ENCODE measurements at places on chromosomes 4 and X.

DNA sequence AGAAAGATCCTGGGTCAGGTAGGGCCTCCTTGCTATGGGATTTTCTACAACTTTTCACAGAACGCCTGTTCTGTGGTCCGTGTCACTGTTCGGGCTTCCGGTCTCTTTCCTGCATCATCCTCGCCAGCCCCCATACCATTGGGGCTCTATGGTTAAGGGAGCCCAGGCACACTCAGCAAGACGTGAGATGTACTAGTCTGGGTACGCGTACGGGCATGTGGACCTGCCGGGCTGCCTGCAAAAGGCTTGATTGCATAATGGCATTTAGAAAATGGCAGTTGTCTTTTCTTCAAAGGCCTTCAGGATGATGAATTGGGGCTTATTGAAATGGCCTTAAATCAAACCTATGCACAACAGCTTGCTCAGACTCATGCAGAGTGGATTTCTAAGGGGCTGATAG is 86.7 kb downstream of the CNGA2 start:
- DNase-seq = no peak

DNA sequence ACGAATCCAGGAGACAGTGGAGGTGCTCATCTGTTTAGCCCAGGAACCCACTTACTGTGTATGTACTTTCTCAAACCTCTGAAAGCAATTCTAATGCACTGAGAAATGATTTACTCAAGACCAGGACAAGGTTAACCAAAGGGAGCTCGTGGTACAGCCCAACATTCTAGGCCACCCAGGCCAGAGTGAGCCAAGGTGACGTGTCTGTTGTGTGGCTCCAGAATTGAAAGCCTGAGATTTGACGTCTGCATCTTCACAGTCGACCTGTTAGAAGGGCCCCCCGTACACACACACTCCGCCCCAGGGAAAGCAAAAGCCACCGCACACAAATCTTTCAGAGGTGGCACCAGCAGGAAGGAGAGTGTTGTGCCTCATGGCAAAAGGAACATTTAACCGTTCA is 2.3 kb downstream of the MAP3K15 start:
- no peak for DNase-seq

DNA sequence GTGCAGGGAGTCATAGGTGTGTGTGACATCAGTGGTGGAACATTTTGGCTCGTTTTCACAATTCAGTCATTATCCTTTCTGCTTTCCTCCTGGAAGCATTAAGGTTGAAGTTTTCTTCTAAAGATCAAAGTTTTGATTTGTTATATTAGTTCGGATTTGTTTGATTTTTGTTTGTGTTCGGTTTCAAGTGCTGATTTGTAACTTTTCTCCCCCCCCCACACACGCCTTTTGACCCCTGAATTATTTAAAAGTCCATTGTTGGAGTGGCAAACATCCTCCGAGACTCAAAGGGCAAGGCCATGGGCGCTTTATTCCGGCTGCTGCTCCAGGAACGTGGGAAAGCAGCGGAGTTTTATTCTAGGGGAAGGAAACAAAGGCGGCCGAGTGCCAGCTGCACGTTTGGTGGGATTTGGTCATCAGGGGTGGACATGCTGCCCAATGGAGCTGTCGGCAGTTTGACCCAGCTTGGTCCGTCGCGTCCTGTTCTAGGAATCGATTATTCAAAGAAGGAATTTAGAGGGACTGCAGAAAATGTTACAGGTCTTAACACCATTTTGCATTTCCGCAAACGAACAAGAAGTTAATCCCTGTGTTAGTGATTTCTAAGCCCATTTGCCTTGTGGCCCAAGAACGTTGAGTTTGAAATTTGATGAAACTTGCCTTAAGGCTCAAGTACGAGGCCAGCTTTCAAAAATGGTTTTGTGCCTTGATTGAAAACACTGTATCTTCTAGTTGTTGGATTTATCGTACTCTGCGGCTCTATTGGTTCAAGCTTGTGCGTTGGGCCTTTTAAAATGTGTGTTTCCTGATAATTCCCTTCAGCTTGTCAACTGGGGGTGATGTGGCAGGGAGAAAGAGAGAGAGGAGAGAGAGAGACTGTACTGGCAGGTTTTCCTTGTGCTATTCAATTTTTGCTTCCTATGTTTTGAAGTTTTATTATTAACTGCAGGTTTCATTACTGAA is 565 bp upstream of the ZNF41 start:
- DNase-seq = no peak

DNA sequence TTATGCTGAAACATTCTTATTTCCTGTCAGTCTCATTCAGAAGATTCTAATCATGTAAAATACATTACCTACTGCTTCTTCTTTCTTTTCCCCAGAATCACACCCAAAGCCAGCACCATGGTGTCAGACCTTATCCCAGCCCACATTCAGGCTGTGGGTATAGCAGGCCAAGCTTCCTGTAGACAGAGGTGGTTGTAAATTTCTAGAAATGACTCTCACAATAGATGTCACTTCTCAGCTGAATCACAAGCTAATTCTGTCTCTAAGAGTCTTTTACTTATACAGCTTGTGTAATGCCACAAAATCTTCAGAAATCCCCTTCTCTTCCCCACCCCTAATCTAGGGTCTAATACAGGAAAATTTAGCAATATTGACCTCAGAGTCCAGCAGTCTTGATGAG is 239.6 kb downstream of the PARM1 start:
- no peak for DNase-seq

DNA sequence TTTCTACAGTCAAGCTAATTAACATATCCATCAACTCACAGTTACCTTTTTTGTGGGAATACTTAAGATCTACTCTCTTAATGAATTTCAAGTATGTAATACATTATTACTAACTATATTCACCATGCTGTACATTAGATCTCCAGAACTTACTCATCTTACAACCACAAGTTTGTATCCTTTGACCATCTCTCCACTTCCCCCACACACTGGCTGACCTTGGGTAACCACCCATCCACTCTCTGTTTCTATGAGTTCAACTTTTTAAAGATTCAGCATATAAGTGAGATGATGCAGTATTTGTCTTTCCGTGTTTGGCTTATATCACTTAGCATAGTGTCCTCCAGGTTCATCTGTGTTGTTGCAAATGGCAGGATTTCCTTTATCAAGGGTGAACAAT is 30.5 kb upstream of the MAGED1 start:
- DNase-seq = no peak

DNA sequence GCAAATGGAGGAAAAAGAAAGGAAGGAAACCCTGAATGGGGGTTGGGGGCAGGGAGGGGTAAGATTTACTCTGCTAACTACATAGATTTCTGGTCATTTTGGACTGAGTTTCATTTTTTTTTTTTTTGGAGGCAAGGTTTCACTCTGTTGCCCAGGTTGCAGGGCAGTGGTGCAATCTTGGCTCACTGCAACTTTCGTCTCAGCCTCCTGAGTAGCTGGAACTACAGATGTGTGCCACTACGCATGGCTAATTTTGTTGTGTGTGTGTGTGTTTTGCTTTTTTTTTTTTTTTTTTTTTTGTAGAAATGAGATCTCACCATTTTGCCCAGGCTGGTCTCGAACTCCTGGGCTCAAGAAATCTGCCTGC is 223.5 kb downstream of the APBB2 start:
- no peak for DNase-seq

DNA sequence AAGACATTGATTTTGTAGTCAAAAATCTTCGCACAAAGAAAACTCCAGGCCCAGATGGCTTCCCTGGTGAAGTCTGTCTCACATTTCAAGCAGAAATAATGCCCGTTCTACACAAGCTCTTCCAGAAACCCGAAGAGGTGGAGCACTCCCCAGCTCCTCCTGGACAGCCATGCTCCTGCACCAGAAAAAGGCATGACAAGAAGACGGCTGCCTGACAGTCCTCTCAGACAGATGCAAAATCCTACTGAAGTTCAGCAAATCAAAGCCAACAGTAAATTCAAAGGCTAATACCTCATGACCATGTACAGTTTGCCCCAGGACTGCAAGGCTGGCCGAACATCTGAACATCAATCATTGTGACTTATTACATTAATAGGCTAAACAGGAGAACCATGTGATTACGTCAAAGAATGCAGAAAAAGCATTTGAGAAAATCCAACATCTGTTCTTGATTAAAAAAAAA is 30.8 kb upstream of the MXD4 start:
- no peak for DNase-seq

- DNase-seq = no peak
These were observed 568.0 kb downstream of the TECRL start for GRCh38 chr4:63841266-63841665.

GRCh38 chr4:104117776-104118175 is 376.9 kb downstream of the CXXC4 start:
- no peak for DNase-seq

GRCh38 chrX:111372086-111372485 is 39.9 kb downstream of the DCX start:
- no peak for DNase-seq

DNA sequence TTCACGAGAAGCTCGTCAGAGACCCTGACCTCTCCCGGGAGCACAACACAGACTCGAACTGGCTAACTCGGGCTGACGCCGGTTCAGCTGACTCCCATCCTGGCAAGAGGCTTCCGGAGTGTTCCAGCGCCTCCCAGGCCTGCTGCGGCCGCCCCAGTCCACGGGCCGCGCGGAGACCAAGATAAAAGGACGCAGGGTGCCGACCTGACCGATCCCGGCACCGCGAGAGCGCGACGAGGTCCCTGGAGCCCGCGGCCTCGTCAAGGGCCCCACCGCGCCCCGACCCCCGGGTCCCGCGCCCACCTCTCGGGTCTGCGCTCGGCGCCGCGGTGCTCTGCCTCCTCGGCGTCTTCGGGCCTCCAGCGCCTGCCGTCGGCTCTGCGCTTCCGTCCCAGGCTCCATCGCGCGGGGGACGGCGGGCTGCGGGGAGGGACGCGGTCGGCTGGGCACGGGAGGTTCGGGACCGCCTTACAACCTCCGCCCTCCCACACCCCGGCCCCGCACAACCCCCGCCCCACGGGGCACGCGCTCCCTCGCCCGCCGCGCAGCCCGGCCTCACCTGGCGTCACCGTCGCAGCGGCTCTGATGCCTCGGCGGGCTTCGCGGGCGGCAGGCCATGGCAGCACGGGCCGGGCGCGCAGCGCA is 426 bp downstream of the SLBP start:
- DNase-seq = peak; percentile 40

DNA sequence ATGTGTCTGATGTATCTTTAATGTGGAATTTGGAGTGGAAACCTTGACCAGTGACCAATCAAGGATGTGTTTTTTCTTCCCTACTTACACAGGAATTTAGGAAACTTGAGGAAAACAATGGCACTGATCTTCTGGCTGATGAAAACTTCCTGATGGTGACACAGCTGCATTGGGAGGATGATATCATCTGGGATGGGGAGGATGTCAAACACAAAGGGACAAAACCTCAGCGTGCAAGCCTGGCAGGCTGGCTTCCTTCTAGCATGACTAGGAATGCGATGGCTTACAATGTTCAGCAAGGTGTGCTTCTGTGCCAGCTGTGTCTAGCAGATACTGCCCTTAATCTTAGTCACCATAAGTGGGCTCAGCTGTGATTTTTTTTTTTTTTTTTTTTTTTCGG is 12.6 kb downstream of the TAF1 start:
- DNase-seq = no peak

GRCh38 chr4:92182006-92182735 is 121.6 kb upstream of the GRID2 start:
- DNase-seq = no peak

- no peak for DNase-seq
These were observed 63.9 kb downstream of the PLS3 start for GRCh38 chrX:115624916-115625315.

DNA sequence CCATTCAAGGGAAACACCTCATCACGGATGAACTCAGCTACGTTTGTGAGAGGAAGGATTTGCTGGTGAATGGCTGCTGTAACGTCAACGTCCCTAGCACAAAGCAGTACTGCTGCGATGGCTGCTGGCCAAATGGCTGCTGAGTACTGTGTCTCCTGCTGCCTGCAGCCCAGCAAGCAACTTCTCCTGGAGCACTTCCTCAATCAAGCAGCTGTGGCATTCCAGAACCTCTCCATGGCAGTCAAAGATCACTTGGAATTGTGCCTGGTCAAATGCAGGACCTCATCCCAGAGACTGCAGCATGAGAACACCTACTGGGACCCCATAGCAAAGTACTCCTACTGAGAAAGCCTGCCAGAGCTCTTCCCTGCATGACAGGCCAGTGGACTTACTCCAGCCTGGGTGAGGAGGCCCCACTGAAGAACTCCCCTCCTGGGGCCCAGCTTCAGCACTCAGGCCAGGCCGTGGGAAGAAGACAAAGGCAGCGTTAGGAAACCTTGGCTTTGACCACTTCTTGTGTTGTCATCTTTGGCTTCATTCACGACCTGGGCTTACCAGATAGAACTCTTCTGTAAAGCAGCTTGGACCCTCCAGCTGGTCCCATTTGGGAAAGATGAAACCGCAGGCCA is 244.3 kb downstream of the RBMX2 start:
- no peak for DNase-seq

DNA sequence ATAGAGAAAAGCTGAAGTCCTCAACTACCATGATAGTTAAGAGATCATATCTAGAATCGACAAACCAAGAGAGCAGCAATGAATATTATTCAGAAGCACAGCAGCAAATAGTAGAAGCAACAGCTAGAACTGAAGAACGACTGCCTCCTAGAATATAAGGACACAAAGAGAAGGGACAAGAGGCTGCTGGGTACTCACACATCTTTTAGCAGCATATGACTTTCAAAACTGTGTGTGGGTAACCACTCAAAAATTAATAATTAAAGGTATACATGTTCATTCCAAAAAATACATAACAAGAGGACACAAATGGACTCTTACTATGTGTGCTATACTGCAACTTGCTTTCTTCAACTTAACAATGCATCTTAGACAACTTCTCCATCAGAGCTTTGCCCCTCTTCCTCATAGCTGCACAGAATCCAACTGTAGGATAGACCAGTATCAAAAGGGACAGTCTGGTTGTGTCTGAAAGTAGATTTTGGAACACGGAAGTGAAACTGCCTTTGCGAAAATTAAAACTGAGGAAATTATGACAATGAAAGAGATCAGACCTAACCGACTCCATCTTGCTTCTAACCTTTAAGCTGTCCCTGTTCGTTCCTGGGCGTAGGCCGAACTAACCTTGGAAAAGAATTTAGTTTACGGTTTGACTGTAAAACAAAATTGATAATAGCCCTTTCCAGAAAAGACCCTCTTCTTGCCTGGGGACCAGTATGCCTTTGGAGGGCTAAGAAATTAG is 125.7 kb downstream of the SH3KBP1 start:
- DNase-seq = no peak

DNA sequence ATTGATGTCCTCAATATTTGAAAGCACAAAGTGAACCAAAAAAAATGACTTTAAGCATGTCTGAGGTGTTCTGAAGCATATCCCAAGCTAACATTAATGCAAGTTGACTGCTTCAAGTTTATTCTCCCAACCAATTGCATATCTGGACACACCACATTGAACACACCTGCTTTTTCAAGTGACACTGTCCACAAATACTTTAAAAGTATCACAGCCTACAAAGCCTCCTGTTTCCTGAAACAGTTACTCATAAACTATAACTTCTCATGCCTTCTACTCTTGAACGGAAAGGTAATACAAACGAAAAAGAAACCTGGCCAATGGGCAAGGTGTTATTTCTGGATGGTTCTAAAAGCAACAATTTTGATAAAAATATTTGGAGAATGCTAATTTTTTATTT is 1.1 kb downstream of the CDKL2 start:
- no peak for DNase-seq

GRCh38 chr4:135269125-135269890 is 1067.7 kb upstream of the PABPC4L start:
- no peak for DNase-seq

Data from CD4-positive, alpha-beta T cell treated with Interleukin-17A for 1 hour (primary cell).